ENCODE measurements at places on chromosomes 7 and 10. TPM values are rescaled to one million over a fixed set of nuclear protein-coding genes. Genes with fewer than 3 reads are reported as not detected.

GJD4 gene
- not detected for total RNA-seq

VPS37D gene
- 3.0 TPM for total RNA-seq

RBM20 gene
- 0.18 TPM for total RNA-seq

SLC18A2 gene
- 0.05 TPM for total RNA-seq

PAX4 gene
- not detected for total RNA-seq

EGFR gene
- total RNA-seq, result 60.3 TPM

CDCA7L gene
- total RNA-seq, result 46.9 TPM

VSTM4 gene
- 1.6 TPM for total RNA-seq

OPTN gene
- total RNA-seq, result 75.7 TPM

MMD2 gene
- total RNA-seq, result not detected

SPDYE11 gene
- total RNA-seq, result not detected

TMEM176B gene
- total RNA-seq, result not detected

C10orf67 gene
- not detected for total RNA-seq

LRRN3 gene
- 3.2 TPM for total RNA-seq

CTTNBP2 gene
- total RNA-seq, result 0.78 TPM

CYP3A7 gene
- total RNA-seq, result 0.30 TPM

ZNF503 gene
- 7.7 TPM for total RNA-seq

GIMAP2 gene
- under 0.01 TPM for total RNA-seq

TMEM72 gene
- not detected for total RNA-seq

ZC3HAV1 gene
- 26.4 TPM for total RNA-seq

CYP2E1 gene
- total RNA-seq, result 0.89 TPM

CDC14C gene
- not detected for total RNA-seq

LIPF gene
- total RNA-seq, result not detected

GPR85 gene
- total RNA-seq, result 2.6 TPM
